ENCODE measurements at places on chromosomes 5 and 9. TPM values are rescaled to one million over a fixed set of nuclear protein-coding genes. Genes with fewer than 3 reads are reported as not detected.
A peak's percentile ranks its signal among the peaks of the same experiment; 100 is the strongest.

DNA sequence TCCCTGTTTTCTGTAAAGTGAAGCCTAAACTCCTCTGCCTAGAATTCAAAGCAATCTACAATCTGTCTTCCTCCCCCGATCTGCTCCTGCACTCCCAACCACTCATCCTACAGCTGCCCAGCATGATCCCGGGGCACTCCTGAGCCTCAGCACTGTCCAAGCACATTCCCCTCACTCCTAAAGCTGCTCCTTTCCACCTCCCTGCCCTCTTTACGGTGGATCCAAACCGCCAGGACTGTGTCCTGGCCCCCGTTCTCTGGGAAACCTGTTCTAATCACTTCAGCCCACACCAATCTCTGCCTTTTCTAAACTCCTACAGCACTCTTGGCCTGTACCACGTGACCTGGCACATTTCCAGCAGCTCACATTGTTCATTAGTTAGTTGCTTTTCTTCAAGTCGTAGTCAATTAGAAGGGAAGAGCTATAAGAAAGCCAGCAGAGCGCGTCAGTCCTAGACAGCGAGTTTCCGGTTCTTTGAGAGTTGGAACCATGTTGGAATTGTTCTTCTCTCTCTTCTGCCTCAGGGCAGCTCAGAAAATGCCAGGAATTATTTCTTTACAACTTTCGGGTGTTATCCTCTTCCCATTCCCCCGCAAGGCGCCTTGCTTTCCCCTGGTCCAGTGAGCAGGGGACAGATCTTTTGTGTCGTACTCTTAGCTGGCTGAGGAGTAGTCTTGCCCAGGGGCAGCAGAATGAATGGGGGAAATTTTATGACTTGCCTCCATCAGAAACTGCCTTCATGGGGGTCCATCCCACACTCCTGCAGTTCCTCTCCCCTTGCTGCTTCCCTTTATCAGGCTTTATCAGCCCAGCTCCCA, 60.7 kb downstream of the NRG2 start:
- no peaks in the 10 kb centered on the region for H3K27me3 ChIP-seq
- H3K27ac ChIP-seq: no peak overlapping the region
- DNase-seq: no peak
- H3K4me1 ChIP-seq: peaks cover 32% of the 10 kb centered on the region
- H3K4me3 ChIP-seq: no peak overlapping the region
- no peaks in the 10 kb centered on the region for H3K36me3 ChIP-seq

DNA sequence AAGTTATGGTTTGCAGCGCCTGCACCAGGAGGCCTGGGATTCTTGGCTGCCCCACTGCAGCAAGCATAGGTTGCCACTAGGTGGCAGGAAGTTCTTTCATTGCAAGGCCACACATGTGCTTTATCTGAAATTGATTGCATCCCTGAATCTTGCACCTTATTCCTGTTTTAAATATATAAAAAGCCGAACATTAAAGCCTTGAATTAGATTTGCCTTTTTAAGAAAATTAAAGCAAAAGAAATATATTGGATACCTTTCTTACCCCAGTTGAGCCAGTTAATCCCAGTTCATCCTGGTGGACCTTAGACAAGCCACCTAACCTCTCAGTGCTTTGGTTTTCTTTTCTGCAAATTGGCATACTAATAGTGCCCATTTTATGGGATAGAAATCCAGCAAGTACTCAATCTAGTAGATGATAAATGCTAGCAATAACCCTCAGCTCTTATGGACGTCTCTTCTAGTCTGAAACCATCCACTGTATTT, 6.3 kb upstream of the TRMT10B start:
- H3K4me1 ChIP-seq: no peaks in the 10 kb centered on the region
- no peak overlapping the region for H3K4me3 ChIP-seq
- H3K27me3 ChIP-seq: no peaks in the 10 kb centered on the region
- no peak overlapping the region for H3K27ac ChIP-seq
- no peaks in the 10 kb centered on the region for H3K36me3 ChIP-seq

DNA sequence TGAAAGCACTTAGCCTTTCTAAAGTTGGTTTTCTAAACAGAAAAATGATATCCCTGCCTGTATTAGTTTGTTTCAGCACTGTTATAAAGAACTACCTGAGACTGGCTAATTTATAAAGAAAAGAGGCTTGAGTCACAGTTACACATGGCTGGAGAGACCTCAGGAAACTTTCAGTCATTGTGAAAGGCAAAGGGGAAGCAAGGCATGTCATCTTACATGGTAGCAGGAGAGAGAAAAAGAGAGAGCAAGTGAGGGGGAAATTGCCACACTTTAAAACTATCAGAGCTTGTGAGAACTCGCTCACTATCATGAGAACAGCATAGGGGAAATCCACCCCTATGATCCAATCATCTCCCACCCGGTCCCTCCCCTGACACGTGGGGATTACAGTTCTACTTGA, 64.9 kb downstream of the FAM170A start:
- no peaks in the 10 kb centered on the region for H3K36me3 ChIP-seq
- no peaks in the 10 kb centered on the region for H3K4me1 ChIP-seq
- no peak overlapping the region for H3K27ac ChIP-seq
- no peak overlapping the region for H3K4me3 ChIP-seq
- no peak for DNase-seq

DNA sequence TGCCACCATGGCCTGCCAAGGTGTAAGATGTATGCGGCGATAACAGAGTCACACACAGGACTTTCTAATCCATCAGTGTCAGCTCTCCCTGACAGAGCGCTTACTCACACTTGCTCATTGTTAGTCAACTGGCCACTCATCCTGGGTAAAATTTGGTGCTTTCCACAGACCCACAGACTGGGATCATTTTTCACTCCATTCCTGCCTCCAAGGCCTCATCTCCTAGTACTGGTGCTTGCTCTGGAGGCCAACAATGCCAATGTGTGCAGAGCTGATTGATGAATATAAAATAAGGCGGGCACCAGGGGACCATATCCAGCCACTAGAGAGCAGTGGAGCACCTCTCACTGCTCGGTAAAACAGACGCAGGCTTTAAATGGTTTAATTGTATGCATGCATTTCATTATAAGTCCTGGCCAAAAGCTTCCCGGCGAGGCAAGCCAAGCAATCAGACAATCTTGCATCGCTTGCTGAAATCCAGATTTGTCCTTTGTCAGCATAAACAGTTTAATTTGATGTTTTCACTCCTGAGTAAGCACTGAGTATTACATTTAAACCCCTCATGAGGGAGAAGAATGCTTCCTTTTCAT, 22.3 kb downstream of the PSMB7 start:
- DNase-seq: no peak
- H3K4me3 ChIP-seq: no peak overlapping the region
- no peak overlapping the region for H3K27ac ChIP-seq

Gene CCNJL
- 4.1 TPM for polyA plus RNA-seq

Gene UNC5A
- polyA plus RNA-seq: not detected

- H3K36me3 ChIP-seq: no peaks in the 10 kb centered on the region
- H3K4me3 ChIP-seq: no peak overlapping the region
- DNase-seq: no peak
- no peak overlapping the region for H3K27ac ChIP-seq
Measured at GRCh38 chr9:31608416-31608815, 776.0 kb upstream of the ACO1 start.

Gene SAXO1
- polyA plus RNA-seq: not detected

GRCh38 chr5:11143456-11144267, 382.6 kb upstream of the DAP start:
- H3K27me3 ChIP-seq: no peaks in the 10 kb centered on the region
- H3K4me3 ChIP-seq: no peak overlapping the region
- DNase-seq: no peak
- no peaks in the 10 kb centered on the region for H3K4me1 ChIP-seq
- H3K36me3 ChIP-seq: no peaks in the 10 kb centered on the region
- no peak overlapping the region for H3K27ac ChIP-seq

- no peaks in the 10 kb centered on the region for H3K4me1 ChIP-seq
- H3K4me3 ChIP-seq: no peak overlapping the region
- peaks cover 10% of the 10 kb centered on the region for H3K36me3 ChIP-seq
- no peak for DNase-seq
- H3K27ac ChIP-seq: no peak overlapping the region
- H3K27me3 ChIP-seq: no peaks in the 10 kb centered on the region
Measured at GRCh38 chr5:61491861-61492260, 159.8 kb downstream of the ZSWIM6 start.

GRCh38 chr9:15834541-15834940, 281.7 kb downstream of the CCDC171 start:
- no peak overlapping the region for H3K4me3 ChIP-seq
- H3K4me1 ChIP-seq: no peaks in the 10 kb centered on the region
- no peak overlapping the region for H3K27ac ChIP-seq

Gene MARCHF11
- polyA plus RNA-seq: 0.36 TPM

- no peak for DNase-seq
- no peaks in the 10 kb centered on the region for H3K27me3 ChIP-seq
- no peak overlapping the region for H3K27ac ChIP-seq
Measured at GRCh38 chr5:103178167-103178566, 58.1 kb downstream of the PPIP5K2 start.

DNA sequence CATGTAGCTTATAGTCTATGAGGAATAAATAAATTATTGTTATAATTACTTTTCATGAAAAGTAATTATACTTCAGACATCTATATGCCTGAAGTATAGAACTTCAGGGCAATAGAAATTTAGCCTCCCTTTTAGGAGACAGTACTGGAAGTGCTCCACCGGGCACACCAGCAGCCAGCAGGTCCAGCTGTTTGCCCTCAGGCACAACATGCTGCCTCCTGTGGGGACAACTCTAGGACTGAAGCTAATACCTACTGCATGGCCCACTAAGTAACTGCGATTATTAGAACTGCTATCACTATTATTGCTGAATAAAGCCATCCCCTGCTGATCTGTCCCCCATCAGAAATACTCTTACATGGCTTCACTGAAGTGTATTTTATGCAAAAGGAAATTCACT, 329.6 kb downstream of the MED10 start:
- no peak for DNase-seq
- no peaks in the 10 kb centered on the region for H3K36me3 ChIP-seq
- H3K4me1 ChIP-seq: no peaks in the 10 kb centered on the region
- H3K27me3 ChIP-seq: no peaks in the 10 kb centered on the region

Gene TAF11L2
- not detected for polyA plus RNA-seq

DNA sequence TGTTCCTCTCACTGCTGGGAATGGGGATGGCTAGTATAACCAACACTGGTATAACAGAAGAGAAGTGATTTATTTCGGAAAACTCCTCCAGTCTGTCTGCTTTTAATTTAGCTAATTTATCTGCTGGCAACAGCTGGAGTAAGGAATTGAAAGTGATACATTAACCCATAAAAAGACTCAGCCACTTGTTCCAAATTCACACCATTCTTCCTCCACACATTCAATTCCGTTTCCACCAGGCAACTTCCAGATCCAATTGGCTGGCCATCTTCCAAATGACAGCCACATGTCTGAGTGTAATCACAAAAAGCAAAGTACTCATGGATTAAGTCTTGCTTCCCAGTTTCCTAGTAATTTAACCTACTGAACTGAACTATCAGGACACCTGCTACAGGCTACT, 77.1 kb upstream of the RETREG1 start:
- H3K36me3 ChIP-seq: peaks cover 5% of the 10 kb centered on the region
- H3K4me1 ChIP-seq: no peaks in the 10 kb centered on the region
- H3K4me3 ChIP-seq: no peak overlapping the region
- no peak overlapping the region for H3K27ac ChIP-seq

DNA sequence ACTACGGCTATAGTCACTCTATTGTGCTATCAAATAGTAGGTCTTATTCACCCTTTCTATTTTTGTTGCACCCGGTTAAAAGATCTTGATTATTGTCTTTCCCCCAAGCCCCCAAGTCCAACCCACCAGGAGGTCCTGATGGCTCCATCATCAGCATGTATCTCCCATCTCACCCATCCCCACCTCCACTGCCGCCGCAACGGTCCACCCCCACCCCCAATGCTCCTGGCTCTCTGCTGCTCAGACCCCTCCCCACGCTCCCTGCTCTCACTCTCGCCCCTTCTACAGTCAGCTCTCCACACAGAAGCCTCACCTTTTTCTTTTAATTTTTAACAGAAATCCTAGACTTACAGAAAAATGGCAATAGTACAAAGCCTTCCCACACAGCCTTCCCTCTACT, 51.5 kb upstream of the SH3PXD2B start:
- H3K4me1 ChIP-seq: peaks cover 23% of the 10 kb centered on the region
- DNase-seq: peak; percentile 12
- H3K4me3 ChIP-seq: no peak overlapping the region
- H3K27me3 ChIP-seq: no peaks in the 10 kb centered on the region

DNA sequence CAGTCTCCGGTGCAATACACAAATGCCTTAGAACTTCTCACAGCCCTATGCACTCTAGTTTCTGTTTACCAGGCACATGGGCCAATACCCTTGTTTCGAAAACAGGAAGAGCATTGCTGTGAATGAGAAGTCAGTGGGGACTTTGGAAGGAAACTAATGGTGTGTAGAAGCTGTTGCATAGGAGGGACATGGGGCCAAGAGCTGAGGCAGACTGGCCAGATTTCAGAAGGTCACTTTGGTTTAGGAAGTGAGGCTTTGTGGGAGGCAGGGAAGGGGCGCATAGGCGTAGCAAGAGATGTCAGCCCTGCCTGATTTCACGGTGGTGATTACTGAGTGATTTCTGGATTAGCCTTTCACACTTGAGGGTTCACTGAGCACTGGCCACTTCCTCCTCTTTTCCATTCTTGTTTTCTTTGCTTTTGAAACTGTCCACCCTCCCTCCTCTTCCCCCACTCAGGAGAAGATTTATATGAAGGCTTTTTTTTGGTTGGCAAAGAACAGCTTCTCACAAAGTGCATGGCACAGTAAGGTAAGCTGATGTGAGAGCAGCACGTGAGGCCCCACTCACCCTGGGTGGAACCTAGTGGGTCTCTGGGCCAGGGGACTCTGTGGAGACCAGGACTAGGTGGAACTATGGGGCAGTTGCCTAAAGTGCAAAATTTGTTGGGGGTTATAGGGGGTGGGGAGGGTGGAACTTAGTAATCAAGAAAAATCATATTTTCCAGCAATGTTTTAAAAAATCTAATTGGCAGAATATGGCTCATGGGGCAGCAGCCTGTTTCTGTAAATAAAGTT, 6.1 kb upstream of the TMEM252 start:
- peaks cover 7% of the 10 kb centered on the region for H3K4me1 ChIP-seq
- DNase-seq: no peak
- no peaks in the 10 kb centered on the region for H3K36me3 ChIP-seq
- H3K27me3 ChIP-seq: no peaks in the 10 kb centered on the region
- peak overlapping the region; percentile 53 for H3K27ac ChIP-seq
- no peak overlapping the region for H3K4me3 ChIP-seq

Gene PSAT1
- polyA plus RNA-seq: 0.46 TPM

- no peak overlapping the region for H3K4me3 ChIP-seq
- no peaks in the 10 kb centered on the region for H3K4me1 ChIP-seq
- no peaks in the 10 kb centered on the region for H3K36me3 ChIP-seq
- DNase-seq: no peak
- H3K27ac ChIP-seq: no peak overlapping the region
Measured at GRCh38 chr5:95448789-95449188, 57.6 kb downstream of the FAM81B start.

- H3K36me3 ChIP-seq: no peaks in the 10 kb centered on the region
- H3K4me1 ChIP-seq: no peaks in the 10 kb centered on the region
- no peak overlapping the region for H3K27ac ChIP-seq
Measured at GRCh38 chr5:151947931-151948608, 23.4 kb upstream of the GLRA1 start.

GRCh38 chr9:76528056-76528455, 69.1 kb downstream of the GCNT1 start:
- DNase-seq: no peak
- H3K4me3 ChIP-seq: no peak overlapping the region
- peaks cover 4% of the 10 kb centered on the region for H3K4me1 ChIP-seq
- H3K36me3 ChIP-seq: no peaks in the 10 kb centered on the region
